ENCODE measurements at places on chromosomes 7 and 10. TPM values are rescaled to one million over a fixed set of nuclear protein-coding genes. Genes with fewer than 3 reads are reported as not detected.

- no peak for DNase-seq
These were observed 235.4 kb downstream of the RNLS start for GRCh38 chr10:88347597-88348304.

- DNase-seq = no peak
These were observed 52.9 kb downstream of the AUTS2 start for GRCh38 chr7:69651101-69651590.

- DNase-seq = no peak
These were observed 100.6 kb downstream of the PLXNA4 start for GRCh38 chr7:132475669-132476116.

CAV1 gene
- 460 TPM for total RNA-seq

COL13A1 gene
- 6.7 TPM for total RNA-seq
